ENCODE measurements at places on chromosomes 2 and 18.

GRCh38 chr2:119134775-119135174, 23.8 kb downstream of the C1QL2 start:
- no peak for DNase-seq

DNA sequence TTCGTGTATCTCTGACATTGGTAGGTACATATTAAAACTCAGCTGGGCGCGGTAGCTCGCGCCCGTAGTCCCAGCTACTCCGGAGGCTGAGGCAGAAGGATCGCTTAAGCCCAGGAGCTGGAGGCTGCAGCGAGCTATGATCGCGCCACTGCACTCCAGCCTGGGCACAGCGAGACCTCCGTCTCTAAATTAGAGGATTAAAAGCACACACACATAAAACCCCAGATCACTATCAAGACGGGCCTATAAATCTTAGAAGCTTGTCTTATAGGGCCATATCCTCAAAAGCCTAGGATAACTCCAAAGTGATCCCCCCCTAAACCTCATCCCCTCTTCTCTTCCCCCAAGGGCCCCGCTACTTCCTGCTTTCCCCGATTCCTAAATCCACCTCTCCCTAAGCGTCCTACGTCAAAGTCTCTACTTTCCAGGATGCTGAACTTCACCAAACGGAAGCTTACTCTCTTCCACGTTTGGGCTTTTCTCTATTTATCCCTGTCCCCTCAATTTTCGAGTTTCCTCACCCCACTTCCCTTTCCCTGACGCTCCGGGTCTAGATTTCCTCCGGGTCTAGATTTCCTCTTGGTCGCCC, 707 bp downstream of the KRCC1 start:
- no peak for DNase-seq

GRCh38 chr2:176554101-176555048, 285.1 kb downstream of the MTX2 start:
- DNase-seq: peak; percentile 34

- no peak for DNase-seq
Measured at GRCh38 chr2:226962176-226962773, 126.4 kb downstream of the RHBDD1 start.

- DNase-seq: peak; percentile 85
Measured at GRCh38 chr2:238285653-238286082, 2.7 kb downstream of the PER2 start.

DNA sequence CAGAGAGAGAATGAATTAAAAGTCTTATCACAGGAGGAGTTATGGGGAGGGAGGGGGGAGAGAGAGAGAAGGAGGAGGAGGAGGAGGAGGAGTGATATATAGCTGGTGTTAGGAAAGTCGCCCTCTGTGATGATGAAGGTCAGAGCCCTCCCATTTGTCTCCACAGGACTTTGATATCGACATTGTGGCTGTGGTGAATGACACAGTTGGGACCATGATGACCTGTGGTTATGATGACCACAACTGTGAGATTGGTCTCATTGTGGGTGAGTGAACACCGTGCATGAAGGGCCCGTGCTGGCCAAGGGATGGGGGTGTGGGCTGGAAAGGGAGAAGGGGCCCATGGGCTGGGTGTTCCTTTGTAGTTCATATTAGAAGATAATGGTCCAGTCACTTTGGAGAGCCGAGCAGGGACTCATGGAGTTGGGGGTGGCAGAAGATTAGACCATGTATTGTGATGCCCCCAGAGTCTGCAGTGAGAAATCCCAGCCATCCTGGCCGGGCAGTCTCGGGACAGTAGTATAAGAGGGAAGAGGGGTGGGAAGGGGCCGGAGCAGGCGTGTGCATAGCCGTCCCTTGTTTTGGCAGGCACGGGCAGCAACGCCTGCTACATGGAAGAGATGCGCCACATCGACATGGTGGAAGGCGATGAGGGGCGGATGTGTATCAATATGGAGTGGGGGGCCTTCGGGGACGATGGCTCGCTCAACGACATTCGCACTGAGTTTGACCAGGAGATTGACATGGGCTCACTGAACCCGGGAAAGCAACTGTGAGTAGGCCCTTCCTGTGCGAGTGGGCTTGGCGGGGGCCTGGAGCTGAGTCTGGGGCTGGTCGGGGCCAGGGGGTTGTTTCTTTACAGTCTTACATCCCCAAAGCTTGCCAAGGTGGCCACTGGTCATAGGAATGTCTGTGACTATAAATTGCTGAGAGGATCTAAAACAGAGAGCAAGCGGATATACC, 40.0 kb downstream of the HK2 start:
- no peak for DNase-seq

DNA sequence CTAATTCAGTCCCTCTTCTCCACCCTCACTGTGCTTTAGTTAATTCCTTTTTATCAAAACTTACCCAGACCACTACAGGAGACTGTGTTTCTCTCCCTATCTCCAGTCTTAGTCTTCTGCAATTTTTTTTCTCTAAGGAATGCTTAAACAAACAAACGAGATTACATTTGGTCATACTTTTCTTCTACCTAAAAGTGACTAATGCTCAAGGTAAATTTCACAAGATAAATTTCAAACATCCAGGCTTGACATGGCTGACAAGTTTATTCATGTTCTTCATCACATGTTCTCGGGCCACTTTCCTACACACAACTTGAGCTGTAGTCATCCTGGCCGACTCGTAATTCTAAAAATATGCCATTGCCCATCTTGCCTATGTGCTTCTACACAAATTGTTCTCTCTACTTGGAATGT, 23.2 kb upstream of the ACSL3 start:
- no peak for DNase-seq

DNA sequence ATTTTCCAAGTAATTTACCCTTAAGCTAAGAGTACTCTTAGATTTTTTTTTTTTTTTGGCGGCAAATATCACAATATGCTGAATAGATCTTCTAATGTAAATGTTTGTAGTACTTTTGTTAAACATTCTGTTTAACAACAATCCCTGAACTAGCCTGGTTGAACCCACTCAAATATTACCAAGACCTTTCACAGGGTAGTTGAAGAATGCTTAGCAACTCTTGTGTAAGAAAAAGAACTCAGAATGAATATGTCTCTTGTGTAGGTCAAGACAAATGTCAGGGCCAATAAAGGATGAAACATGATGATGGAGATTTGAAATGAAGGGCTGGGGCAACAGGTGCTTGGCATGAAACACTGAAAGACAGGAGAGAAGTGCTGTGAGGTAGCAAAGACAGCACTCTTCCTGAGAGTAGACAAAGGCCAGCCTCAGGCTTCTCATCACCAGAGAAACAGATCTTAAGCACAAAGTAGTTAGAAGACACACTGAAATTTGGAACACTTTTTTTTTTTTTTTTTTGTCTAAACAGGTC, 597.3 kb downstream of the ERBB4 start:
- DNase-seq: no peak

DNA sequence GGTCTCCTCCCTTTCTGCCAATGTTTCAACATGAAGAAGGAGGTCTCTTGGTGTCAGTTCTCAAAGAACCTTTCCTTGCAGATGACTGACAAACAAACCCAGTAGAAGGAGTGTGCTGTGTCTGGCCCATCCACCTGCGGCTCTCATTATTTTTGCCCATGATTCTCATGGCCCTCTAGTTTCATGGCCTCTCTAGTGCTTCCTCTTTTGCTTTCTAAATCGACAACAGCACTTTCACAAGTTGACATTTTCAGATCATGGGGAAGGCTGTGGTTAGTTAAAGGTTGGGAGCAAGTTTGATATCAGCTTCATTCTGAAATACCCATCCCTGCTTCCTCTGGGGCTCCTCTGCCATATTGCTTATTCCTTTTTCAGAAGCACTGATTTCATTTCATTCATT, 805.2 kb downstream of the SLC4A3 start:
- no peak for DNase-seq

Data from AG04450 (cell line).